ENCODE measurements at places on chromosomes 2 and 18. TPM values are rescaled to one million over a fixed set of nuclear protein-coding genes. Genes with fewer than 3 reads are reported as not detected.

- DNase-seq = no peak
Observed at GRCh38 chr2:18527822-18528221, 32.6 kb downstream of the RDH14 start.

DNA sequence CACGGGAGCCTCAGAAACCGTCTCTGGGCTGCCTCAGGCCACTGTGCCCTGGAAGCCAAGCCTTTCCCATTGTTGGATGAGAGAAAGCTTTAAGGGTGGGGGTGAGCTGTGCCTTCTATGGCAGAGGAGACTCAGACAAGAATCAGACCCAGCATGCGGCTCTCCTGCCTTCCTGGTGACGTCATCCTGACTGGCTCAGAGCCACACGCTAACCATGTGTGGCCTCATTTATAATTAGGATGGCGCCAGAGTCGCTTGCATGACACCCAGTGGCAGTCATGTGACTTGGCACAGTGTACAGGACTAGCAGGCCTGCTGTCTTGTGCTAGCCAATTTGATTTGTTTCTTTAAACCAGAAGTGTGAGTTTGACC, 99.1 kb downstream of the SH3BP4 start:
- DNase-seq = peak; percentile 82

GRCh38 chr2:162372818-162373217, 28.9 kb downstream of the GCA start:
- DNase-seq = no peak

DNA sequence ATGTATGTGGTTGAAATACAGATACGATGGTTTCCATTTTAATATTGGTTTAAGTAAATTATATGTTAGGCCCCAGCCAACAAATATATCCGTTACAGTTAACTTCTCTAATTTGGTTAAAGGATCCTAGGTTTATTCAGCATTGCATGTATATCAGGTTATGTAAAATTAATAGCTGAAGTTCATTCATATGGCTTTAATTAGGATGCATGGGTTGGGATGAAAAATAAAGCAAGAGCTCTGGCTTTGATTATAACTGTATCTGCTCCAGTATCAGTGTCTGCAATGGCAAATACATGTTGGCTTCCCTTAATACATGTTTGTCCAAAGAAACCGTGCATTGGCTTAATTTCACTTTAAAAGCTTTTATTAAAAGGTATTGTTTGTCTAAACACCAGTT, 435.7 kb upstream of the SETBP1 start:
- DNase-seq = no peak

DNA sequence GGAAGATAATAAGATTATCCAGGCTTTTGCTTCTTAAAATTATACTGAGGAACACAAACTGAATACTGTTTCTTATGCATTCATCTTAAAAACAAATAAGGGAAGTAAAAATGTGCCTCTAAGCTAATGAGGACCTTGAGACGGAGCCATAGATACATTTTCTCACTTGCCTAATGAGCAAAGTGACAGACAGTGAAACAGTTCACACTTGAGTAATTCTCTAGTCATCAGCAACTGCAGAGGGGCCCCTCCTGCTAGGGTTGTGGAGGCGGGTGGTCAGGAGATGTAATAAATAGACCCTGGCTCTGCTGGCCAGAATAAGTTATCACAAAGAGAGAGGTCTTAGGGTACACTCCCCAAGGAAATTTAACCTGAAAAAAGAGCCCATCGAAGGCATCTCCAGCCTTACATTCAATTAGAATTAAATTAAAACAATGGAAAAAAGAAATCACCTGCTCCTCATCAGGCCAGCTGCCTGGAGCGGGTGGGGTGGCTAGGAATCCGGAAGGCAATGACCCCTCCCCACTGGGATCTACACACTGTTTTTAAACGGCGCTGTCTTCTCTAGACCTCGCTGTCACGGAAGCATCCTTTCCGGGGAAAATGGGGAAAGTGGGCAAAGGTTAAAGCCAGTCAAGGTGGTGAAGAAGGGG, 32.6 kb upstream of the INSIG2 start:
- no peak for DNase-seq

Gene LRRC30
- total RNA-seq = not detected

Gene MRO
- 0.84 TPM for total RNA-seq

Gene PPIG
- 55.3 TPM for total RNA-seq

Measured in HCT116 (cell line).